Activated T-cell treated with anti-CD3 and anti-CD28 coated beads for 1 hour (primary cell): ENCODE measurements at places on chromosomes 2 and 18.

DNA sequence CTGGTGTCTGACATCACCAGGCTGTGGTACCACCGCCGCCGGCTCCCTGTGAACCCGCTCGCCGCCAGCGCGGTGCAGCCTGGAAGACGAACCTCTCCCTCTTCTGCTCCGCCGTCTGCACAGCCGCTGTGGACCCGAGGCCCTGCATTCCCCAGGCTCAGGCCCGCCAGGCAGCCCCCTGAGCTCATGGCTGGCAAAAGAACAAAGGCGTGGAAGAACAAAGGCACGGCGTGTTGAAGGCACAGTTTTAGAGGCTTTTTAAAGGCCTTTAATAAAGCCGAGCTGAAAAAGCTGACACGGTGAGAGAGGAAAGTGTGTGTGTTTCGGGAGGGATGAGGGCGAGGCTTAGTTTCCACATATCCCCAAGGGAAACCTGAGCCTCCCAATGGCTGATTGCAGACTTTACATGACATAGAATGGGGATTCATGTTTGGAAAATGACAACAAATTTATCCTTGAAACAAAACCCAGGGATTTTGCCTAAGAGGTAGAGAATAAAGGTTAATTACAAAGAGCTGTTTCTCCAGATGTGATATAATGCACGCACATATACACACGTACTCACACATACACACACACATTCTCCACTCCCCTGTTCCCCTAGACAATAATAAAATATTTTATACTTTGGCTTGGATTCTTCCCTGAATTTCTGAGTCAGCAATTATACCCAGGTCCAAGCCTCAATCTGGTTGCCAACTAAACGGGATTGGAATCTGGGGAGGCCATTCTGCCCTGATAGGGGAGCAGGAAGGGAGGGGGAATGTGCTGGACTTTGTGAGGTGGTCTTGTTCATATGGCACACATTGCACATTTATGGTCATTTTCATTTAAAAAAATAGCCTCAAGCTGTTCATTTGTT, 39.7 kb downstream of the RFX8 start:
- DNase-seq: no peak

DNA sequence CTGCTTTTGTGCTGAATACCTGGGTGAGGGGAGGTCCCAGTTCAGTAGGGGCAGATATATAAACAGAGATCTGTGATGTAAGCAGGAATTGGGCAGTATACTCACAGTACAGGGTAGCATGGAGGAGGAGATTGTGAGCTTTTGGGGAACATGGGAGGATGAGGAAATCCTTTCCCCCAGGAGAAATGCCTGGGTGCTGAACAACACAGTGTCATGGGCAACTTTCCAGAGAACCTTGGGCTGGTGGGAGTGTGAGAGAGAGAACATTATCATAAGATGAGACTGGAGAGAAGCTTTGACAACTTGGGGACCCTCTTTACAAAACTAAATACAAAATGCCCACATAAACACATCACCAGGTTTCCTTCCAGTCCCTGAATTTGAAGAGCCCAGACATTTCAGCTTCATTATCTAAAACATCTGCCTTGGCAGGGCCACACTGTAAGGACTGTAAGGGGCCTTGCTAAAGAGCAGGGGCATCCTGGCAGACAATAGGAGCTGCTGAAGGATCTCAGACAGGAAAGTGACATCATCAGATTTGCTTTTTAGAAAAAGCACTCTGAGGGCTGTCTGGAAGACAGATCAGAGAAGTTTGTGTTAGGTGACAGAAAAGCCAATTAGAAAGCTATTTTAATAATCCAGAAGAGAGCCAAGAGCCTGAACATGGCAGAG, 303.1 kb upstream of the FBXO11 start:
- DNase-seq: no peak

GRCh38 chr2:16314001-16314400, 351.6 kb downstream of the CYRIA start:
- DNase-seq: no peak

DNA sequence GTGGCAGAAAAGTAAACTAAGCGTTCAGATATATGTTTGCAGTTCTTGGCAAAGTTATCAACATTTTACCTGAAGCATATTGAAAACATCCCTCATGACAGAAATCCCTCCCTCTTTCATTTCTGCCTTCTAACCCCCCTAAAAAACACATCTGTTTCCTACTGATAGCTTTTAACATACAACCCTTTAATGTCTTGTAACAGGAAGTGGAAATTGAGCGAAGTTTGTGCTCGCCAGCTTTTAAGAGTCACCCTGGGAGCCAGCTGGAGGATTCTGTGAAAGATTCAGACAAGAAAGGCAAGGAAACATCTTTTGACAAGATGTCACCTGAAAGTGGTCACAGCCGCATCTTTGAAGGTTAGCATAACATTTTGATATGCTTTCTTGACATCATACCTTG, 247.4 kb downstream of the XIRP2 start:
- no peak for DNase-seq

DNA sequence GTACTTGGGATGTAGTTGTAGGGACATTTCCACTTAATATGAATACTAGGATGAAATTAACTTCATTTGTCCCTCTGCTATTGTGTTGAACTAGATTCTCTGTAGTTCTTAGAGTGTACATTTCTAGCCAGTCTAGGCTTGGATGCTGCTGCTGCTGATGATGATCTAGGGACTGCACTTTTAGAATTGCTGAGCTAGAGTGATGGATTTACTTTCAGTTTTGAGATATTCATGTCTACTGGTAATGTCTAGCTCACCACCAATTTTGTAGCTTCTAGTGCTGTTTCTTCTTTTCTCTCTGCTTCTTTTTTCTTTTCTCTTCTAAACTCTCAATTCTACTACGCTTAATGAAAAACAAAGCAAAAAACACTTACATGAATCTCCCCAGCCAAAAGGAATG, 49.4 kb downstream of the MRPS9 start:
- DNase-seq: no peak

- no peak for DNase-seq
Observed at GRCh38 chr2:43553341-43553855, 42.4 kb downstream of the THADA start.

DNA sequence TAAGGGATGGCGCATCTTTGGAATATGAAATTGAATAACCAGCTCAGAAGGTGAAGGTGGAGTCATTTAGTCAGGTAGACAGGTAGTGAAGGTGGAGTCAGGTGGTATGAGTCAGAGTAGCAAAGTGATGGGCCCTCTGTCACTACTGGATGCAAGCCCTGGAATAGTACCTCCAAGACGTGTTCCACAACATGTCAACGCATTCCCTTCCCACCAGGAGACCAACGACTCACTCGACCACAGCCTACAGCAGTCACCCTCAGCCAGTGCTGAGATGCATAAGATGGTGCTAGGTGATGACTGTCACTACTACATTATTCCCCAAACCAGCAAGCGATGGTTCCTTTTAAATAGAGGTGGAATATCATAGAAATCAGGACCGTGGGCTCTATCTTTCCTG, 6.8 kb downstream of the CPLX4 start:
- no peak for DNase-seq

- no peak for DNase-seq
Observed at GRCh38 chr18:8708670-8709069, 3.3 kb downstream of the MTCL1 start.

- DNase-seq: no peak
Observed at GRCh38 chr18:30522288-30522929, 520.1 kb downstream of the DSC3 start.

DNA sequence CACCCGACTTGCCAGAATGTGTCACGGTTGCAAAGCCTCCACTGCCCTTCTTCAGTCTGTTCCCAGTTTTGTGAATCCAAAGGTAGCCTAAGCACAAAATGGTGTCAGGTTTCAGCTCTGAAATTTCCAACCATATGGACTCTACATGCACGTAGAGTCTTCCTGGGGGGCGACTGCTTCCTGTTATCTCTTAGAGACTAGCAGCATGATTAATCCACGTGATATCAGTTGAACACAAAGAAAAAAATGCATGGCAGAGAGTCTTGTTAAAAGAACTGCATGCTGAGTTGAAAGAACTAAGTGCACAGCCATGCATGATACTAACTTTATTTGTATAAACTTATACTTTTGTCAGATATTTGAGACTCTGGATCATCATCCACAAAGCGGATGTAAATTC, 404.4 kb downstream of the SOCS6 start:
- DNase-seq: no peak

DNA sequence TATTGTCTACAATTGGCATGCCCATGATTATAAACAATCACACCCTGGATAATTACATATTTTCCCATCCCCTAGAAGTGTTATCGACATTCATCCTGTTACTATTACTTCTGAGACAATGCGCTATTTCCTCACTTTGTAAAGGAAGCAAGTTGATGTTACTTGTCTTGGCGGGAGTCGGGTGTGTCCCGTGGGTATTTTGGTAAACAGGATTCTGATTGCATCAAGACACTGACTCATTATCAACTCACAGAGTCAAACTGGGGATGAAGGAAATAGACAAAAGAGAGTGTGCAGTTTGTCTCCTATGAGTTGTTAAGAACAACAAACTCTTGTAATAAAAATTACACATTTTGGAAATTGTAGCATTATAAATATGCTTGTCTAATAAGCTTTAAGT, 142.7 kb downstream of the GALR1 start:
- DNase-seq: no peak

GRCh38 chr18:69222089-69222488, 178.6 kb upstream of the DOK6 start:
- no peak for DNase-seq

DNA sequence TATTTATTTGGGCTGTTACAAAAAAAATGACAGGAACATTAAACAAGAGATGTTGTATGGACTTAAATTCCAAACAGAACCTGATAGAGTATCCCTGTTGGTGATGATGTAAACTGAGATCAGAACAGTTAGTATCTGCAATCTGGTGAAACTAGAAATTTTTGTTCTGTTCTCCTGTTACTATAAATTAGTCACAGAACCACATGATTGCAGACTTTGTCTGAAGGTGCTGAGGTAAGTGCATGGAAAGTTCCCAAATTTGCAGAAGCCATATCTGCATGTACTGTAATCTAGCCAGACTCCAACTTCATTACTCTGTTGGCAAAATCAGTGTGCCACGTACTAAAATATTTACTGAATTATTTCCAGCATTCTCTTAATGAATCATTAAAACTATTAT, 516.3 kb upstream of the FSIP2 start:
- no peak for DNase-seq

DNA sequence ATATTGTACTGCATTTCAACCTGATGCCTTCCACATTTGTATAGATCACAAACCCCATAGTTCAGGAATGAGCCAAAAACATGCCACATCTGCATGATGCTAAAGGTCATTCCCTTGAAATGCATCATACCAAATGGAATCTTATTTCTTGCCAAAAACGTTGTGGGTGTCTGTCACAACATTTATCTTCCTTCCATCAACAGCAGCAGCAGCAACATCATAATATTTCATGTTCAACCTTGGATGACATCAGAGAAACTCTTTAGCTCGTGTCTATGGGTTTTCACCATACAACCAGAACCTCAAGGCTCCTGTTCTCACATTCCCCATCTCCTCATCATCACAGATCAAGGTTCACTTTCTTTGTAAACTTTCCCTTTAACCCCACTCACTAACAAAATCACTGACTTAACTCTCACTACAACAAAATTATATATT, 221.3 kb upstream of the CTAGE1 start:
- no peak for DNase-seq

DNA sequence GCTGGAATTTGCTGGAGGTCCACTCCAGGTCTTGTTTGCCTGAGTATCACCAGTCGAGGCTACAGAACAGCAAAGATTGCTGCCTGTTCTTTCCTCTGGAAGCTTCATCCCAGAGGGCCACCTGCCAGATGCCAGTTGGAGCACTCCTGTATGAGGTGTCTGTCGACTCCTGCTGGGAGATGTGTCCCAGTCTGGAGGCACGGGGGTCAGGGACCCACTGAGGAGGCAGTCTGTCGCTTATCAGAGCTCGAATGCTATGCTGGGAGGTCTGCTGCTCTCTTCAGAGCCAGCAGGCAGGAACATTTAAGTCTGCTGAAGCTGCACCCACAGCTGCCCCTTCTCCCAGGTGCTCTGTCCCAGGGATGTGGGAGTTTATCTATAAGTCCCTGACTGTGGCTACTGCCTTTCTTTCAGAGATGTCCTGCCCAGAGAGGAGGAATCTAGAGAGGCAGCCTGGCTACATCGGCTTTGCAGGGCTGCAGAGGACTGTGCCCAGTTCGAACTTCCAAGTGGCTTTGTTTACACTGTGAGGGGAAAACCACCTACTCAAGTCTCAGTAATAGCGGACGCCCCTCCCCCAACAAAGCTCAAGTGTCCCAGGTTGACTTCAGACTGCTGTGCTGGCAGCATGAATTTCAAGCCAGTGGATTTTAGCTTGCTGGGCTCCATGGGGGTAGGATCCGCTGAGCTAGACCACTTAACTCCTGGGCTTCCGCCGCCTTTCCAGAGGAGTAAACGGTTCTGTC, 301.1 kb downstream of the ERBB4 start:
- DNase-seq: no peak

GRCh38 chr2:32947484-32948143, 861 bp downstream of the LTBP1 start:
- DNase-seq: no peak

GRCh38 chr2:190121971-190122370, 59.4 kb upstream of the MSTN start:
- no peak for DNase-seq

GRCh38 chr2:160210599-160211138, 10.6 kb upstream of the ITGB6 start:
- DNase-seq: peak; percentile 60

GRCh38 chr2:45330637-45331409, 280.2 kb downstream of the SRBD1 start:
- no peak for DNase-seq

GRCh38 chr2:18047896-18048657, 169.6 kb downstream of the KCNS3 start:
- DNase-seq: no peak

GRCh38 chr2:113324684-113325160, 46.0 kb upstream of the PAX8 start:
- DNase-seq: peak; percentile 33

DNA sequence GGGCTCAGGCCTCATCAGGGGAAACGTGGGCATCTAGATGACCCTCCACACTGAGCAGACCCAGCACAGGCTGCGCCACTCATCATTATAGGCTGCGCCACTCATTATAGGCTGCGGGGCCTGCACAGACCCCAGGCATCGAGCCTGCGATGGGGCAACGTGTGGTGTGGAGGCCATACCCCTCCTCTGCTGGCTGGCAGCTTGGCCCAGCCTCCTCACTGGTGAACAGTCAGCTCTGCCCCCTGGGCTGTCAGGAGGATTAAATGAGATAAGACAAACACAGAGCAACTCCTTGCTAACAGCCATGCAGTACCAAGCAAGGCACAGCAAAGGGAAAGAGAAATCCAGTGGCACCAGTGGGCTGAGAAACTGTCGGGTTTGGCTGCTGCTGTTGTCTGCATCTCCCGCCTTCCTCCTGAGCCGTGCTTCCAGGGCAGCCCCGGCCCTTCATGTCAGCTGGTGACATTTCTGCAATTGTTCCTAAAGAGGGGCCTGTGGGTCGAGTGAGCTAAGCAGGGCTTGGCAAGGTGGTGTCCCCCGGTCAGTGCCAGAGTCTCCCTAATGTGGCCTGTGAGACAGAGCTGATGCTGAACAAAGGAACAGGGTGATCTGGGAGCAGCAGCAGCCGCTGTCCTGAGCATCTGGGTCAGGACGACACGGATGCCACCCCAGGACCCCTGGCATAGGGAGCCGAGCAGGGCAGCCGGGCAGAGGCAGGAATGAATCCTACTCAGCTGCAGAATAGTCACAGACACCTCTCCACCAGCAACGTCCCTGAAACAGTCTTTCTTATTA, 48.7 kb downstream of the RRM2 start:
- no peak for DNase-seq

- no peak for DNase-seq
Observed at GRCh38 chr2:24449344-24449743, 41.7 kb upstream of the NCOA1 start.
